Glutamatergic neuron (in vitro differentiated cells): ENCODE measurements at places on chromosomes 1 and 21. TPM values are rescaled to one million over a fixed set of nuclear protein-coding genes. Genes with fewer than 3 reads are reported as not detected.
A peak's percentile ranks its signal among the peaks of the same experiment; 100 is the strongest.

GRCh38 chr1:18007391-18008041, 100.1 kb upstream of the IGSF21 start:
- no peak for DNase-seq

DNA sequence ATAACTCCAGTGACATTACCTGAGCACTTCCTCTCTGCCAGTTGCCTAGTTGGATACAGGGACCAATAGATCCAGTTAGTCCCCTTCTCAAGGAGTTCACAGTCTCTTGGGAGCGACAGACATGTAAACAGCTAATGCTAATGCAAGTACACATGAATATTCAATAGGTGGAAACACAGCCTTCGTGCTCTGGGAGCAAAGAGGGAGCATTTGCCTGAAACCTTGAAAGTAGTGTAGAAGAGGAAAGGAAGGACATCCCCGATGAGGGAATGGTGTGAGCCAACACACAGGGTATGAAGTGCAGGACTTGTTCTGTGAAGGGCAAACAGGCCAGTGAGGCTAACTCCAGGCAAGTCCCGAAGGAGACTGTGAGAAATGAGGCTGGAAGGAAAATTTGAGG, 3.8 kb upstream of the TMEM222 start:
- no peak for DNase-seq

DNA sequence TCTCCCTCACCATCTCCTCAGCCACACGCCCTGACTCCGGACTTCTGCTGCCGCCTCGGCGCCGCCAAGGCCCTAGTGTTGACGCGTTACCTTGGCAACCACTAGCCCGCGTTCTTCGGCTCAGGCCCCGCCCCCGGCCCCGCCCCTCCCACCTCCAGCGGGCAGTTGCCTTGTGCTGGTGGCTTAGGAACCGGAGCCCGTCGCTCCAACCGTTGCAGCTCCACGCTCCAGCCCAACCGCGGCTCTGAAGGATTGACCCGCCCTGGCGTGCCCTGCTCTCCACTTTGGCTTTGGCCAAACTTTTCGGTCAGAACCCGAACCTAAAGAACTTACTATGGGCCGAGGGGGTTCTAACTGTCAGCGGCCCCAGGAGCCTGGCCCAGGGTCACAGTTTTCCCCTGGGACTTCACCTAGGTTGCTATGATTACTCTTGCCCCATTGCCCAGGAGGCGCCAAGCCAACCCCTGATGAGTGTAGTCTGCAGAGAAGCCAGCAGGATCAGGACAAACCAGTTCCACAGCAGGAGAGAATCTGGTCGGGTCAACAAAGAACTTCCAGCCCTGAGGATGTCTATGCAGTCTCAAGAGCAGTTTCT, at the start of gene CFAP45:
TSS of gene CFAP45 (minus strand) at position 80 of the 595 bp plus-strand sequence. CDS start at position 13, 67 bp downstream.
- DNase-seq, result peak; percentile 80

DNA sequence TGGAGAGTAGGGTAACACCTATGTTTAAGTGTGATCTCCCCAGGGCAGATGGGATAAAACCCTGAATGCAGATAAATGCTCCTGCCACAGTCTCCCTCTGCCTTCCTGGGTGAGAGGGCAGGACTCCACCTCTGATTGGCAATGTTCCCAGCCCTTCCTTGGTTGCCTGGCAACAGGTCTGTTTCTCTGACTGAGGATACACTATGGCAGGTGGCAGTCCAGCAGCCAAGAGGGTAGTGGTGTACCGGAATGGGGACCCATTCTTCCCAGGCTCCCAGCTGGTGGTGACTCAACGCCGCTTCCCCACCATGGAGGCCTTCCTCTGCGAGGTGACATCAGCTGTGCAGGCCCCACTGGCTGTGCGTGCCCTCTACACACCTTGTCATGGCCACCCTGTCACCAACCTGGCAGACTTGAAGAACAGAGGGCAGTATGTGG, at the start of gene DCDC2B:
TSS of gene DCDC2B (plus strand) at position 199 of the 438 bp plus-strand sequence. CDS start at position 204, 5 bp downstream.
- no peak for DNase-seq

DNA sequence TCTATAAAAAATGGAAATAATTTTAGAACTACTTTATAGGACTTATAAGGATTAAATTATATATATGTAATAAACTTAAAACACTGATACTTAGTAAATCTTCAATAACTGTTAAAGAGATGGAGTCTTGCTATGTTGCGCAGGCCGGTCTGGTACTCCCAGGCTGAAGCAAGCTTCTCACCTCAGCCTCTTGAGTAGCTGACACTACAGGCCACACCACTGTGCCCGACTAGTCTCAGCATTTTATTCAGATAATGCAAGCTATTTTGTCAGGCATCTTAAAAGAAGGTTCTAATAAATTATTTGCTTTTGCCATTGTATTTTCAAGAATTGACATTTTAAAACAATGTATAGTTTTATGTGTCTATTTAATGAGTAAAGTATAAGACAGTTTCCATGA, 20.8 kb downstream of the CNST start:
- no peak for DNase-seq

GRCh38 chr1:223504741-223505140, 111.5 kb downstream of the CCDC185 start:
- DNase-seq, result no peak

GRCh38 chr1:110118636-110119396, 6.6 kb downstream of the UBL4B start:
- no peak for DNase-seq

DNA sequence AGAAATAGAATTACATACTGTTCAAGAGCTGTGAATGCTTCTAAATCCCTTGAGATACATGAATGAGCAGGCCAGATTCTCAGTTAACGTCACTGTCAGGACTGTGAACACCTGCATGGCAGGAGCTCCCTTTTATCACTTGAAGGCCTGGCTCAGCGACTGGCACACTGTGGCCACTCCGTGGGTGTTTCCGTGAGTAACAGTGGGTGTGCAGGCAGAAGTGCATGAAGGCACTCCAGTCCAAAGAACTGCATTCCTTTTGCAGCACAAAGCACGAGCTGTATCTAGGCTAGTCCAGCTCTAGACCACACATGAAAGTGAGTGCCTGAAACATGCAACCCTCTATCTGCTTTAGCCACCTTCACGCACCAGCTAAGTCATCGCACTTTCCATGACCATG, 9.6 kb upstream of the SIM2 start:
- no peak for DNase-seq

DNA sequence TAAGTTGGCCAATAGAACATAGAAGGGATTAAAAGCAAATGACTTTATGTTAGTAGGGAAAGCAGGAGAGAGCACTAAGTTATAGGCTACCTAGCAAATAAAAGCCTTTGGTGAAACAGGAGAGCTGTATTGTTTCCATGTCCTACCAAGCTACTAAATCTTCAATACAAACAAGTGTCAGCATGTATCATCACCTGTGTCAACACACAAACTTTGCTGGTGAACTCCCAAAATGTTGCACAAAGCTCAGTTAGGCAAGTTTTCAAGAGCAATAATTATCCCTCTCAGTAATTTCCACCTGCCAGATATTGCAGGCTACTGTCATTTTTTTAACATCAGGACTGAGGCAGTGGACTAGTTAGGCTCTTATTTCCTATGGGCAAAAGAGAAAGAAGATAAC, 77.7 kb upstream of the ADAM30 start:
- no peak for DNase-seq

GRCh38 chr1:3352952-3353331, 101.5 kb upstream of the ARHGEF16 start:
- DNase-seq, result no peak

- DNase-seq, result peak; percentile 89
These were observed 37.7 kb downstream of the NKAIN1 start for GRCh38 chr1:31201931-31202360.

- no peak for DNase-seq
These were observed 73.3 kb downstream of the HSF2BP start for GRCh38 chr21:43585924-43586413.

- no peak for DNase-seq
These were observed 29.8 kb downstream of the GPA33 start for GRCh38 chr1:167060141-167061072.

DNA sequence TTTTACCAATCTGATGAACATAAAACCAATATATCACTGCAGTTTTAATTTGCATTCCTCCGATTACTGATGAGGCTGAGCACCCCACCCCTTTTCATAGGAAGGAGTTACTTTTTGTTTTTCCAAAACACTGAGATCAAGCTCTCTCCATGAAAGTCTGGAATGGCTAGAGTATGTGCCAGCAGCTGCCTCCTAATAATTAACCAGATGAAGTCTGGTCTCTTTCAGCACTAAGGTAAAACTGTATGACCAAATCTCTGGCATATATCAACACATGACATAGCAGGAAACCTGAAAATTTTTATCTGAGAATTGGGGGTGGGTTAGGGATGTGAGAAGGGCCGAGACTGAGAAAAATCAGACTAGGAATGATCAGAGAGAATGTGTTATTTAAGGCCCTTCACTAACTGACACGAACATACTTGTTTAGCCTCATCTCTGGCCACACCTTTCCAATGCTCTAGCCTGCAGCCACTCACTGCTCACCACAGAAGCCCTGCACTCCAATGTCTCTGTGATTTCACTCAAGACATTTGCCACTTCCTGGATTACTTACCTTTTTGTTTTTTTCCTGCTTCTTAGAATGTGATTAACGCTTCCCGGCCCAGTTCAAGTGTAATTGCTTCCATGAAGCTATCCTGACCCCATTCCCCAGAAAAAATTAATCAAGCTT, 34.7 kb downstream of the WASF2 start:
- no peak for DNase-seq

DNA sequence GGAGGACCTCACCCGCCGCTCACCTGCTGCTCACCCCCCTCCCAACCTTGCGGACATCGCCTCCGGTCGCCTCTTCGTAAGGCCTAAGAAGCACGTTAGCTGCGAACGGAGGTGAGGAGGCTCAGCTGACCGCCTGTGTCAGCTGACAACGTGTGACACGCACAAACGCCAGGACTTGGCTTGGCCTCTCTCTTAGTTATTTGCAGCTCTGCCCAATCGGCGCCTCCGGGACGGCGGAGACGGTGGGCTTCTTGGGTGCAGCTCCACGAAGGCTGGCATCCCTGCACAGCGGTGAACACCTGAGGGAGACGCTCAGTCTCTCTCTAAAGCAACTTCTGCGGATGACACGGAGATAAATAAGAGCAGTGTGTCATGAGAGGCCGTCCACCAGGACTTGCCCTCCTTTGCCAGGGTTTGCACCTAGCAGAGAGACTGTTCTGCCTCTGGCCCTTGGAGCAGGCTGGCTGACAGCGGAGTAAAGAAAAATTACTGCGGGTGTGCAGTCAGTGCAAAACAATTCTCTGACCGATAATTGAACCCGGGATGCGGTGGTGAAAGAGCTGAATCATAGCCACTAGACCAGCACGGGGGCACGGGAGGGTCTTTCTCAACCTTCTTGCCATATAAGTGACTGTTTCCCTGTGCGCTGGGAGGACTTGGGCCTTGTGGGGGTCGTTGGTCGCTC, 318.9 kb downstream of the FAM72C start:
- DNase-seq, result no peak

GRCh38 chr1:211734791-211735190, 59.4 kb upstream of the NEK2 start:
- DNase-seq, result no peak

DNA sequence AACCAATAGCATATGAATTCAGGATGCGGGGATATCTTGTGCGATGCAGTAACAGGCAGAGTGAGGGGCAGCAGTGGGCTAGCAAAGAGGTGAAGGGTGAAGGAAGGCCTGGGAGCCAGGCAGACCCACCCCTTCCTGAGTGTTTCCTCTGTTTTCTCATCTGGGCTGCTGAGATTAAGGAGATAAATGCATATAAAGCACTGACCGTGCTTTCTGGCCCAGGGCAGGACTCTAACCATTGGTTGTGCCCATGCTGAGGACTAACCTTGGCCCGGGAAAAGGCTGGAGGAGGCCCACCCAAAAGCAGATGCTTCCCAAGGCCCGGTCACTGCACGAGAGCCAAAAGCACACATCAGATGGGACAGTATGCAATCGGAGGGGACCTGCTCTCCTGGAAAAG, 87.6 kb downstream of the PSMG1 start:
- DNase-seq, result no peak

- no peak for DNase-seq
These were observed 10.5 kb downstream of the SPOCD1 start for GRCh38 chr1:31805318-31805717.

GRCh38 chr1:30627206-30627605, 96.2 kb downstream of the MATN1 start:
- DNase-seq, result no peak

GRCh38 chr1:212612041-212612961, 3.7 kb downstream of the ATF3 start:
- DNase-seq, result no peak

GRCh38 chr1:3732434-3733093, 19.7 kb upstream of the CCDC27 start:
- DNase-seq, result peak; percentile 63

DNA sequence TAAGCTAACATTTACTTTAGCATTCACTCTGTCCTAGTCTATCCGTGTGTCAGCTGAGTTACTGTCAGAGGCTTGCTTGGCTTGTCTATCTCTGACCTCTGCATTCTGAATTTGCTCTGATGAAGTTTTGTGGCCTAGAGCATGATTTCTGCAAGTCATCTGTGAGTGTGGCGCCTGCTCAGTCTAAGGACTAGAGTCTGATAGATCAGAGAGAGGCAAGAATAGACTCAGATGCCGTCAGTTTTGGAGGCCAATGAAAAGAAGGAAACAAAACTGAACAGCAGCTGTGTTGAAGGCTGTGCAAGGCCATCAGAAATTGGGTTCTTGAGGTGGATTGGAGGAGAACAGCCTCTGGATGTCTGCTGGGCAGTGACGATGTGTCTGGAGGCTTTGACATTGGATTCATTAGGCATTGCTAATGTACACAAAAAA, 573.1 kb downstream of the USP25 start:
- DNase-seq, result no peak

DNA sequence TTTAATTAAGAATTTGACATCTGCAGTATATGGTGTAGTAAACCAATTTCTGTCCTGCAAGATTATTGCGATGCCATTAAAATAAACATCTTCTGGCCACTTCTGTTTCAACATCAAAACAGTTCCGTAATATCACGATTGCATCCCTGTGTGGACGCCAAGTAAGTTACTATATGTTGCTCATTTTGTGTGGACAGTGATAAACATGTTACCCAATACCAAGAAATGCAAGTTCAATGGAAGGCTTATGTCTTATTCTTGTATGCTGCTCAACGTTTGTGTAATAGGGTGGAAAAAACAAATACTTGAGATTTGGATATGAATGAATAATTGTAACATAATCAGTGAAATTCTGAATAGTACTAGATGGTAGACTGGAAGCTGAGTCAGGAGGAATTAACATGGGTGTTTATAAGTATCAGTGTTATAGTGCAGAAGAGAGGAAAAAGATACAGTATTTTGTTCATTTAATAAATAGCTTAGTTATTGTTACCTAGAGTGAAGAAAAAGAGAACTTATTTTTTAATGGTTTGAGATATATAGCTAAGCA, 15.2 kb downstream of the TTC3 start:
- DNase-seq, result no peak

GRCh38 chr1:11438996-11439395, 40.0 kb upstream of the DISP3 start:
- DNase-seq, result no peak

GRCh38 chr1:248828845-248829244, 3.1 kb upstream of the SH3BP5L start:
- no peak for DNase-seq

Gene HNRNPR
- 189 TPM for total RNA-seq

Gene KIAA0040
- total RNA-seq, result not detected

Gene TMEM82
- not detected for total RNA-seq

Gene CITED4
- total RNA-seq, result 3.8 TPM

Gene COG2
- 29.0 TPM for total RNA-seq

Gene OR14K1
- not detected for total RNA-seq

Gene AMY2B
- total RNA-seq, result 9.9 TPM

Gene VWA5B1
- 0.10 TPM for total RNA-seq

Gene NBPF6
- not detected for total RNA-seq

Gene USH2A
- total RNA-seq, result not detected

Gene MTARC2
- total RNA-seq, result 3.0 TPM

Gene AJAP1
- 3.5 TPM for total RNA-seq
